ENCODE measurements at places on chromosomes 12 and 14.

DNA sequence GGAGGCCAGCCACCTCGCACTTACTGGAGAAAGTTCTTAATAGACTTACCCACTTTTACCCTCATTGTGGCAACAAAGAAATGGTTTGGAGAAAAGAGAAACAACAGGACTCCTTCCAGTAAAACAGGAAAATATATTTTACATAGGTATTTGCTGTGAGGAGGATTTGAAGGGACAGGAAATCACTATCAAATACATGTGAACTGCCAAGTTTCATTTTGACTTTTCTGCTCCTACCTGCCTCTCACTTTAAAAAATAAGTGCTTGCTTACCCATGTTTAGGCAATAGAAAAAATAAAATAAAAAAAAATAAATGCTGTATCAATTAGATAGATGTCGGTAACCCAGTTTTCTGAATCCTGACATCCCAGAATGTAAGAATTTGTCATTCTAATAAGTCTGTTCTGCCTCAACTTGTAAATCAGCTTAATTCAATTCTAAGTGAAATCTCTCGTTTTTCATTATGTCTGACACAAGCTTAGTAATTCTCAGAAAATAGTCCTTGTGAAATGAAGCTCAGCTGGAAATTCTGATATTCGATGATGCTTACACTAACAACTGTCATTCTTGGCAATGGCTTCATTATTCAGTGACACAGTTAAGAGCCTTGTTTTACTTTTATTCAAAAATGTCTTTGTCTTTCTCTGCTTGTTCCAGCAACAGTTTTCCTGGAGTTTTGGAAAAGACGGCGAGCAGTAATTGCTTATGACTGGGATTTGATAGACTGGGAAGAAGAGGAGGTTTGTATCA, 131.3 kb downstream of the SLC5A8 start:
- no peak for DNase-seq

DNA sequence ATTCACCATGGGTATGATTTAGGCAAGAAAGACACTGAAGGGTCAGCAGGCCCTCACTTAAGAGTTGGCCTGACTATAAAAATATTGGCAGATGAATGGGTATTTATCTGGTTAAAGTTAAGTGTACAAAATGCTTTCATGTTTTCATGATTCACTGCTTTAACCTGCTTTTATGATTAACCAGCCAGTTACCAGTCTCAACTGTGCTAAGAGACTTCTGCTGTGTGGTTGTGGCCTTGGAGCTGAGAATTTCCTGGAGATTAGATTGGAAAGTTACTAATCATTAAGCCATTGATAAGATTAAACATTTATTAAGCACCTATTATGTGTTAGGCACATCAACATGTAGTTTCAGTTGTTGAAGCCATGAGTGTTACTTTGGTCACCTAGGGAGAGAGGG, 68.9 kb downstream of the RASSF8 start:
- no peak for DNase-seq

DNA sequence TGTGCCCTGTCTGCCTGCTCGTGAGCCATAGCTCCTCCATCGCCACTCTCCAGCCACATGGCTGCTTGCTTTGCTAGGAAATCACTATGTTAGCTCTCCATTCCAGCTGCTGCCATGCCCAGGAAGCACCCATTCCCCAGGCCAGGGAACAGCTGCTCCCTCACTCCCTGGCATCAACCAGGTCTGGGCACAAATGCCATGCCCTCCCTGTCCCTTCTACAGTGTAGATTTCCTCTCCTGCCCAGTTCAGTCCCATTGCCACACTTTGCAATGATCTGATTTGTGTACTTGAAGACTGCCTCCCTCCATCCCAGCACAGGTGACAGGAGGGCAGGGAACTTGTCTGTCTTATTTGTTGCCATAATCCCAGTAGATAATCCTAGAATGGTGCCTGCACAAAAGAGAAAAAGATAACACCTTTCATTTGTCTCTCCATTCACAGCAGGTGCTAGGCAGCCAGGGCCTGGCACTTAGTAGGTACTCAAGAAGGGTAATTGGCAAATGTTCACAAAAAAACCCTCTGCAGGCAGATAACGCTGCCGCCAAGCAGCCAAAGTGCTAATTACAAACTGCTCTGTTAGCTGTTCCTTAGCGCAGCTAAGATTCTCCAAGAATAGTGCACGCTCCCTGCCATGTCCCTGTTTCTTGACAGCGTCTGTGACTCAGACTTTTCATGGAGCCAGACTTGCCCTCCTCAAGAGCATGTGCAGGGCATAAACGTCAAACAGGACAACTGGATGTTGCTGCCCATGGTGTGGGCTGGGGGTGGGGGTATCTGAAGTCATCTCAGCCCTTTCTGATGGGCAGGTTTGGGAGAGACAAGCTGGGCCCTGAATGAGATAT, 69.1 kb downstream of the ARL6IP4 start:
- no peak for DNase-seq

GRCh38 chr12:75556311-75556899, 45.0 kb upstream of the KRR1 start:
- no peak for DNase-seq

DNA sequence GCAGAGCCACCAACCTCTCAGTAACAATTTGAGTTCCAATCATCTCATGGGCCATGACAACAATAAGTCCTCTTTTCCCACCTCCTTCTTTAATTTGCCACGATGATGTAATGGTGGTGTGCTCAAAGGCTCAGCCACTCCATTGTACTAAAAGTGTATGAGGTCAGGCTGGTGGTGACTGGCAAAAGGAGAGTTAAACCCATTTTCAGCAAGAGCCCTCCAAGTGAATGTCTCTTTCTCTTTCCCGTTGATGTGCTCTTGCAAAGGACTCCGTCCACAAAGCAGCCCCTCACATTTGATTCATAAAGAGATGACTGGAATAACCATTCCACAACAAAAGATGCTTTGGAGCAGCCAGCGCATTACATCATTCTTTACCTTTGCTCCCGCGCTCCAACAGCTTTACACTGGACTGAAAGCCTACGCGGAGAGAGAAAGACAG, 41.6 kb downstream of the DUSP16 start:
- DNase-seq, result no peak

GRCh38 chr14:34722723-34723545, 8.5 kb upstream of the CFL2 start:
- DNase-seq, result peak; percentile 5

- DNase-seq, result no peak
These were observed 48.2 kb downstream of the CALM1 start for GRCh38 chr14:90445011-90445410.

DNA sequence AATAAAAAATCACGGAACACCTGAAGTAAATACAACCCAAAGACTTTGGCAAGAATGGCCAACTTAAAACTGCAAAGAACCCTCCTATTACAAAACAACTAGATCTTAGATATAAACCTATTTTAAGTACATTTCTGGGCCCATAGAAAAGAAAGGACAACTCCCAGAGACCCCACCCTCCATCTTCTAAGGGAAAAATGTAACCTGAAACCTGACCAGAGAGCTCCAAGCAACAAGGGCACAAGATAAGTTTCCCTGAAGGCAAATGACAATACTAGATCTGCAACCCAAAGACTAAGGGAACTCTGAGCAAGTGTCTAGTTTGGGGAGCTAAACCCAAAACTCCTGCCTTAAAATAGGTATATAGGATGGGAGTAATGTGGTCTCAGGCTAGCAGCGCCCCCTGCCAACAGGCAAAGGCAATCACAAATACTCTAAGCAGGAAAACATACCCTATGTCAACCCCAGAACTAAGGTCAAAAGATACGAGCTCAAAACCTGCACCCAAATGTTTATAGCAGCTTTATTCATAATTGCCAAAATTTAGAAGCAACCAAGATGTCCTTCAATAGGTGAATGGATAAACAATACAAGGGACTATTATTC, 218.9 kb downstream of the ITPR2 start:
- peak; percentile 4 for DNase-seq

- DNase-seq, result peak; percentile 23
These were observed 34.4 kb downstream of the PROX2 start for GRCh38 chr14:74841230-74842207.

GRCh38 chr12:79006306-79006705, 141.7 kb downstream of the SYT1 start:
- no peak for DNase-seq

DNA sequence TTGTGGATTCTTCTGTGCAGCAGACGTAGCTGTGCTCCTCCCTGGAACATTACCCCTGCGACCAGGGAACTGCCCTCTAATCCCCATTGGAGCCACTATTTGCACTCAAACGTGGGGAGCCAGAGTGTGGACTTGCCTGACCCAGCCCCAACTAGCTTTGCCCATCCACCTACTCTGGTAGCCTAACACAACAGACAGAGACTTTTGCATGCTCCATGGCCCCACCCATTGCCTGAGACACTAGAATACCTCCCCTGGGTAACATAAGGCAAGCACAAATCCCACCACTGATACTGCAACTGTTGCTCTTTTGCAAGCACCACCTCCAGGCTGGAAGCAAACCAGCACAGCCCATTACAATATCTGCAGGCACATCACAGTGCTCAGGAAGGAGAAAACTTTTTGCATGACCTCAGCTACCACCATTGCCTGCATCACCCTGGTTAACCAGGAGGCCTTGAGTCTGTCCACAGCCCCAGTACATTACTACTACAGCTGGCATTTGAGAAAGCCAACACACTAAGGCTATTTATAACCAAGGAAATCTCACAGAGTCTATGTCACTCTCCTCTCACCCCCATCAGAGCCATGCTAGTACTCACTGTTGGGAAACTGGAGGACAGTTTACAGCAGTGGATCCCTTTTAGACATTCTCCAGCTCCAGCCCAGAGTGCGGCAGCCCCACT, 15.0 kb downstream of the CEP128 start:
- DNase-seq, result no peak

- no peak for DNase-seq
These were observed 84.7 kb downstream of the TMCC3 start for GRCh38 chr12:94565683-94566082.

DNA sequence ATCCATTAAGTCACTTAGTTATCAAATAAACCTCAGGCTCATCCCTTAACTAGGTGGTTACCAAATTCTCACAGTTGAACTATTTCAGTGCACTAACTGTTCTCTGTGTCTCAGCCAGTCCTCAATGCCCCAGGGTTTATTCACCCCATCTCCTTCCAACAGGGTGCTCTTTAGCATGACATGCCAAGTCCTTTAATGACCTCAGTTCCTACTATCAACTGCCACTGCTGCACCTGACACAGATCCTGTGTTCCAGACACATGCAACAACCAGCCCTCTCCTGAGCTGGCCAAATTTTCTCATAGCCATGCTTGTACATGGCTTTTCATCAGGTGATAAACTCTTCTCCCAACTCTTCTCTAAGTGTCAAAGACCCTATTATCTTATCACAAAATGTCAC, 80.0 kb downstream of the ATXN2 start:
- no peak for DNase-seq

GRCh38 chr12:51970904-51971646, 19.6 kb downstream of the ACVR1B start:
- no peak for DNase-seq

DNA sequence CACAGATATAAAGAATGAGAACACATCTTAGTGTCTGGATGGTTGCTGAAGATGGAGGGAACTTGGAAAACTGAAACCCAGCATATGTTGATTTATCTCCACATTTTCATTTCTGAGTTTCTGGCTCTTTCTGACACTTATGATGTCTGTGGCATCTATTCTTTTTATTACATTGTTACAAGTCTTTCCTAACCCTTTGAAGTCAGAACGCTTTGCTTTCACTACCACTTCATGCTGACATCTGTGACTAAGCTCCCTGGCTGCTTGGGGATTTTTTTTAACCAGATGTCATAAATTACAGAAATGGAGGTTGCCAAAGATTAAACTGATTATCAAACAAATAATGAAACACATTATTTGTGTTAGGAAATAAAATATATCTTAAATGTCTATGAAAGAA, 188.7 kb downstream of the KITLG start:
- DNase-seq, result no peak

- DNase-seq, result no peak
These were observed 72.9 kb upstream of the FOXN3 start for GRCh38 chr14:89489761-89490437.

DNA sequence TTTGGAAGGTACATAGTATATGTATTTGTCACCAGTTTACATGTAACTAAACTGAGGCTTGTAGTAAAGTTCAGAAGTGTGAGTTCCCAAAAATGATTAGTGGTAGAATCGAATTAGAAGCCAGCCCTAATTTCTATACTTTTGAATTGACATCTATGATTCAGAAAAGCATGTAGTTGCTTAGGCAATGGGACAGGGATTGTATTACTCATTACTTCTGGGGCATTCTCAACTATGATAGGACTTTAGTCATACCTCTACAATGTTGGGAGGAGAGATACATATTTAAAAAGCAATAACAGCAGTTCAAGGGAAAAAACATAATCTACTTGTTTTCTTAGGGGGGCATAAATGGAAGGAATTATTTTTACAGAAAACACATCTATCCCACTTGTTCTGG, 277.9 kb upstream of the E2F7 start:
- DNase-seq, result no peak

GRCh38 chr14:50600849-50601248, 40.9 kb downstream of the ATL1 start:
- DNase-seq, result no peak

GRCh38 chr12:76246611-76247010, 101.6 kb downstream of the BBS10 start:
- no peak for DNase-seq

DNA sequence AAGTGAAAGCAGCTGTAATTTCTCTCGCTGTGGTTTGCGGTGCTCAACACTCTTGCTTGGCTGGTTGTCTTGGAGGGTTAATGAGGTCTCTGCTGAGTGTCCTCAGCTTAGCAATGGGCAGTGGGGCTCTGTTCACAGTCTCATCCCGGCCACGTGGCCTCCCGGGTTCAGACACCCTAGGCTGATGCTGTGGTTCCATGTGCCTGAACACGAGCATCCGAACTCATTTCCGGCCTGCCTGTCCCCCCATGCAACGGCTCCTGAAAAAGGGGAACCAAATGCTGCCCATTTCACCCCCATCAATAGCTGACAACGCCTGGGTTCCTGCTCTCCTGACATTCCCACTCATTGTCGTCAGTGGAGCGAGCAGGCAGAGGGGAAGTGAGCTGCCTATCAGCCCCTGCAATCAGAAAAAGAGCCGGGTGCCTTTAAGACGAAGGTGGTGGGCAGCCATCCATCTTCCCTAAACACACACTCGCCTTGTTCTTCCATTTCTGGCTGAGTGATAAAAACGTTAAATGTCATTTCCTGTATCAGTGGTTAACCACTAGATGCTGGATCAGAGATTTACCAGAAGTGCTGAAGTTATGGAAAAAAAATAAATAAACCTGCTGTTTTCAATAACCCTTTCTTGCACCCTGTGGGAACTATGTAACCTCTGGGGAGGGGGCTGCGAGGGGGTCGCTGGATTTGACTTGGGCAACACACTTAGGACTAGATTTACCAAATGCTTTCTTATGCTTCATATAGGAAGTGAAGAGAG, 60.3 kb upstream of the BCL2L14 start:
- no peak for DNase-seq
